Mesendoderm (in vitro differentiated cells): ENCODE measurements at places on chromosomes 13 and 19.

DNA sequence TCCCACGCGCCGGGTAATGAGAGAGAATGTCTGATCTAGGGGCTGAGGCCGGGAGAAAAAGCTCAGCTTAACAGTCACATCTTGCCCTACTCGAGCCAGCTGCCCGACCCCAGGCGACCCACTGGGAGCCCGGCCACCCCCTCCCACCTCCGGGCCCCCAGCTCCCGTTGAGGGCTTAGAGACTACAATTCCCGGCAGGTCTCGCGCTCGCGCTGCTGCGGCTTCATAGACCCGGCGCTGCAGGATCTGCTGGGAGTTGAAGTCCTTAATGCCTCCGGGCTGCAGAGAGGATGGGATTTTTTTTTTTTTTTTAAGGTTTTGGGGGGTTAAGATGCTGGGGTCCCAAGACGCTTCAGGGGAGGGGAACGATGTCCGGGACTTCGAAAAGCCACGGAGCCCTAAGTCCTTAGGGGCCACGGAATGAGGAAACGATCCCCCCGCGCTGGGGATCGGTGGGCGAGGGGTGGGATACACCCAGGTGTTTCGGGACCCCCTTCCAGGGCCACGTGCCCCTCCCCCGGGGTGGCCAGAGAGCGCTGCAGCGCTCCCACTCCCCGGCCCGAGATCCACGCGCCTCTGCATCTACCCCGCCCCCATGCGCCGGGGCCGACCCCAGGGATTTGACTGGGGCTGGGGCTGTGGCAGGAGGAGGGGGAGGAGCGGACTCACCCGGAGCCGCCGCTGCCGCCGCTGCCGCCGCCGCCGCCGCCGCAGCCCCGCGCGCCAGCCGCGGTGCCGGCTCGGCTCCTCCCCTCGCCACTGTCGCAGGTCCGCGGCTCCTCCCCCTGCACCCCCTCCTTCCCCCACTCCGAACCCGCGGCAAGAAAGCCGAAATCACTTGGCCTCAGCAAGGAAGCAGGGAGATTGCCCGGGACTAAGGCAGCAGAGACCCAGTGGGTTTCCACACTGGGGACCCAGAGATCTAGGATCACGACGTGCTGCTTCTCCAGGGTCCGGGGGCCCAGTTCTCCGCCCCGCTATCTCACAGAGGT is at the start of gene SYT3:
SYT3 (minus strand) TSS at position 761 of the 992 bp plus-strand sequence. CDS start 2,470 bp downstream, outside the sequence.
- DNase-seq, result peak; percentile 71
- H3K27me3 ChIP-seq, result no peaks in the 10 kb centered on the region
- no peaks in the 10 kb centered on the region for H3K4me1 ChIP-seq

DNA sequence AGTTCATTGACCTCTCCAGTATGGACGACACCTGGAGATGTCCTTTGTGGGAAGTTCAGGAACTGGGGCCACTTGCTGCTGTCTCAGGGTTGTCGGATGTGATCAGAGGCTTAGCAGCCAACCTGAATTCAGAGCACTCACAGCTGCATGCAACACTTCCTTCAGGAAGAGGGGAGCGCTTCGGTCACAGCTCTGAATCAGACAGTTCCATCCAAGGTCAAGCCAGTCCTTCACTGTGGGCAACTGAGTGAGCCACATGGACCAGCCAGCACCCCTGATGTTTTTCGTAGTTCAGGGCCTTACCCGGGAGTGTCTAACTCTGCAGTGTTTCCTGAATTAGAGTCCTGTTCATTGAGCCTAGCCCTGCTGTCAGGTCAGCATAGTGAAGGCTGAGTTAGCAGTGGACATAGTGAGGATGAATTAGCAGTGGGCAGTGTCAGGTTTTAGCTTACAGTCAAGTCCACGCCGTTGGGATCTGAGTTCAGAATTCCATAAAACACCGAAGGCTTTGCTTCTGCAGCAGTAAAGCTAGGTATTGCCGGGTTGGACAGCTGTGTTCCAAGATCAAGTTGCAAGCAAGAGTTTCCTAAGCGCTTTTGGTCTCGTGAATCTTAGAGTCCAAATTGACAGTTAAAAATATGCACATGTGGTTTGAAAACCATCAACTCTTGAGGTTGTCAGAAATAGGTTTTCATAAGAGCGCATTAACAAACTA is 5.1 kb downstream of the ZNF555 start:
- no peaks in the 10 kb centered on the region for H3K4me1 ChIP-seq
- H3K27ac ChIP-seq, result no peak overlapping the region
- H3K36me3 ChIP-seq, result no peaks in the 10 kb centered on the region
- peaks cover 1% of the 10 kb centered on the region for H3K27me3 ChIP-seq

- DNase-seq, result peak; percentile 99
- no peaks in the 10 kb centered on the region for H3K4me1 ChIP-seq
- H3K27ac ChIP-seq, result no peak overlapping the region
- H3K4me3 ChIP-seq, result no peak overlapping the region
- no peaks in the 10 kb centered on the region for H3K36me3 ChIP-seq
- H3K27me3 ChIP-seq, result no peaks in the 10 kb centered on the region
Observed at GRCh38 chr13:109274188-109274821, 512.1 kb downstream of the IRS2 start.

DNA sequence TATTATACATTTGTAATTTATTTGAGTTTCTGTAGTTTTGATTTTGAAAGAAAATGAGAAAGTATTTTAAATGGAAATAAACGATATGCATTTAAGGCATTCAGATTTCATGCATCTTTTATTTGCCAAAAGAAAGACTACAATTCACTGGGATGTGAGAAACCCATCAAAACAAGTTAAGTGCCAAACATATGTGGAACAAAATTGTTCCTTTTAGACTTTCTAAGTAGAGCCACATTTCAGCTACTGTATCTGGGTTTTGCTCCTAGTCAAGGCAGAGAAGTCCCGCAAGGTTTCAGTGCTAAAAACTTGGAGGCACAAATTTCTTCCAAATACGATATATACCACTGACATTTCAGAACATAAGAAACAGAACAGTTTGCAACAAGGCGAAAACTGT is 1191.9 kb downstream of the SLITRK5 start:
- no peaks in the 10 kb centered on the region for H3K27me3 ChIP-seq
- H3K4me1 ChIP-seq, result no peaks in the 10 kb centered on the region
- DNase-seq, result no peak
- H3K27ac ChIP-seq, result no peak overlapping the region

DNA sequence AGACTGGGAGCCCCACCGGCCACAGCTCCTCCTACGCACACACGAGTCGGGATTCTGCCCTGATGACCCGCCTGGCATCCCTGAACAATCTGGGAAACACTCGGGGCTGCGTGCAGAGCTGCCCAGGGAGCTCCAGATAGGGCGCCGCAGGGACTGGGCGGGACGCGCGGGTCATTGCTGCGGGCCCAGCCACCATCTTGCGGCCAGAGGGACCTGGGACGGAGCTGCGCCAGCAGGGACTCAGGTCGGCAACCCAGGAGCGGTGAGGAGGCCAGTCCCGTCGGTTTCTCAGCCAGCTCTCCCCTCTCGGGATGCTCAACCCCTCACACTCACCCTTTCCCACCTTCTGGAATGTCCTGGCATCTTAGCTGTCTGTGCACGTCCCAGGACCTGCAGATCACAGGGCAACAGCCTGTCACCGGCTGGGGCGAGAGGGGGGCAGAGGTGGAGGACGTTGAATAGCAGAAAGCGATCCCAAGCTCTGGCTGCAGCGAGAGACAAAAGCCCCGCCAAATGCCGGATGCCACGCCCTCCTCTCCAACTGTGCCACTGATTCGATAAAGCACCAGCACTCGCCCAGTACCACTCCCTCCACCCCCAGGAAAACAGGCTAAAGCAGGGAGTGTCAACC is 20.4 kb upstream of the ZNF91 start:
- no peaks in the 10 kb centered on the region for H3K27me3 ChIP-seq
- no peaks in the 10 kb centered on the region for H3K4me1 ChIP-seq
- H3K27ac ChIP-seq, result peak overlapping the region; percentile 17

DNA sequence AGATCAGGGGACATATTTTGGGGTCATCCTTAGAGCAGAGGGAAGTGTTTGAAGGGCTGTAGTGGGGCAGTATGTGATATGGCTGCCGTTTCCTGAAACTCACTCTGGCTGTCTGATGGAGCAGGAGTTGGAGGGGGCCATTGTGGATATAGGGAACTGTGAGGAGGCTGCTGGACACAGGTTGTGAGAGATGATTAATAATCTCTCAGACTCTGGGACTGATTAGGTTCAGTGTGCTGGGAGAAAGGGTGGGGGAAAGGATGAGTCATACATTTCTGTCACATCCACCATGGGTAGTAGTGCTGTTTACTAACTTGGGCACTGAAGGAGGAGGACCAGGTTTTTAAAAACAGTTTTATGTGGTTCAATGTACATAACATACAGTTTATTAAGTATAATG is 4.8 kb downstream of the B3GLCT start:
- H3K4me1 ChIP-seq, result peaks cover 9% of the 10 kb centered on the region
- no peaks in the 10 kb centered on the region for H3K36me3 ChIP-seq
- DNase-seq, result peak; percentile 28
- H3K27me3 ChIP-seq, result no peaks in the 10 kb centered on the region

- no peaks in the 10 kb centered on the region for H3K4me1 ChIP-seq
- no peaks in the 10 kb centered on the region for H3K36me3 ChIP-seq
- DNase-seq, result peak; percentile 83
- no peak overlapping the region for H3K4me3 ChIP-seq
Observed at GRCh38 chr13:30895773-30896172, 10.3 kb upstream of the MEDAG start.

DNA sequence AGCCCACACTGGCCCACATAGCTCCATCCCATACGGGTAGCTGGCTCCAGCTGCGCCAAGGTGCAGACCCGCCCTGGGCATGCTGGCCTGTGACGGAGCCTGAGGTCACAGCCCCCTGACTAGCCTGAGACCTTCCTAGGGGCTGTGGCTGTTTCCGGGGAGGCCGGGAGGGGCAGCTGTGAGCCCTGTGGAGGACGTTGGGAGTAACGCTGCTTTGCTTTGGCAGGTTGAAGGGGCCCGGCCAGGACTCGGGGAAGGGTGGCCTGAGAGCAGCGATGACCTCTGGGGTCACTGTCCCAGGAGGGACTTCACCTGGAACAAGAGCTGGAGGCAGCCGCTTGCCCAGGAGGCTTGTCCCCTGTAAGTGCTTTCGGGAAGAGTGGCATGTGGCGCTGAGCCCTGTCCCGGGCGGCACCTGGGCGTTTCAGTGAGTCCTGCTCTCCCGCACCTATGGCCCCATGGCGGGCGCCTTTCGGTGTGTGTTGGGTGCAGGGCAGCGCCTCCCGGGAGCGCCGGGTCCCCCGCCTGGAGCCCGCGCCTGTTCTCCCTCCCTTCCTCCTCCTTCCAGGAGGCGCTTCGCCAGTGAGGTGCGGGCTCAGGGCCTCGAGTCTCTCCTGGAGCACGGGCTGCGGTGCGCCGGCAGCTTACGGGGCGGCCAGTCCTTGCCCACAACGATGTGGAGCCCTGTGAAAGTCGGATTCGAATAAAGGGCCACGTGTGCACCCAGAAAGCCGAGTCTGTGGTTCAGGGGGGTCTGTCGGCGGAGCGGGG is 1.1 kb upstream of the FAM174C start:
- H3K27ac ChIP-seq, result peak overlapping the region; percentile 80
- H3K36me3 ChIP-seq, result peaks cover 14% of the 10 kb centered on the region
- no peak for DNase-seq
- H3K4me1 ChIP-seq, result no peaks in the 10 kb centered on the region
- no peaks in the 10 kb centered on the region for H3K27me3 ChIP-seq

GRCh38 chr19:36747750-36748149 is 24.9 kb downstream of the ZNF850 start:
- peaks cover 35% of the 10 kb centered on the region for H3K36me3 ChIP-seq
- no peaks in the 10 kb centered on the region for H3K27me3 ChIP-seq
- H3K4me1 ChIP-seq, result no peaks in the 10 kb centered on the region
- DNase-seq, result peak; percentile 25
- H3K27ac ChIP-seq, result no peak overlapping the region

DNA sequence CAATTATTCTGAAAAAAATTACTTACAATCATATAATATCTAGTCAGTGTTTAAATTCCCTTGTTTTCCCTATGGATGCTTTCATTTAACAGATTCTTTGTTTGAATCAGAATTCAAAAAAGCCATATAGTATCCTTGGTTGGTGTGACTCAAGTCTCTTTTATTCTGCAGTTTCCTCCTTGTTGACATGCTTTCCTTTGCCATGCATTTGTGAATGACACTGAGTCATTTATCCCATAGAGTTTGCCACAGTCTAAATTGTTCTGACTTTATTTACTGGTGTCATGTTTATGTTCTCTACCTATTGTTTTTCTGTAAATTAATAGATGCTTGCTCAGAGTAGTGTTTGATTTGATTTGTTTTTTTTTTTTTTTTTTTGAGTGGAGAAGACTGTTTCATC is 893.8 kb upstream of the SLC10A2 start:
- H3K4me1 ChIP-seq, result no peaks in the 10 kb centered on the region
- no peaks in the 10 kb centered on the region for H3K36me3 ChIP-seq
- no peak overlapping the region for H3K4me3 ChIP-seq
- DNase-seq, result no peak
- H3K27me3 ChIP-seq, result no peaks in the 10 kb centered on the region

DNA sequence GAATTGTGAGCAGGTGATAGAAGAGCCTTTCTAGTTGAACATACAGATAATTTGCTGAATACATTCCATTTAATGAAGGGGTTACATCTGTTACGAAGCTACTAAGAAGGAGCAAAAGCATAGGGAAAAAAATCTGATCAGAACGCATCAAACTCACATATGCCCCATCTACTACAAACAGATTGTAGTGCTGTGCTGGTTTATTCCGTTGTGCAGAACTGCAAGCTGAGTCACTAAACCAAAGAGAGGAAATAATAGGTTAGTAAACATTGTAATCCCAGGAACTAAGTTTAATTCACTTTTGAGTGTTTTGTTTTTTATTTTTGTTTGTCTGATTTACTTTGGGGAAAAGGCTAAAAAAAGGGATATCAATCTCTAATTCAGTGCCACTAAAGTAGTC is 136.3 kb downstream of the CDK8 start:
- no peak for DNase-seq
- no peaks in the 10 kb centered on the region for H3K36me3 ChIP-seq

- no peaks in the 10 kb centered on the region for H3K36me3 ChIP-seq
- no peaks in the 10 kb centered on the region for H3K27me3 ChIP-seq
- no peaks in the 10 kb centered on the region for H3K4me1 ChIP-seq
- DNase-seq, result peak; percentile 74
- no peak overlapping the region for H3K27ac ChIP-seq
Observed at GRCh38 chr19:54096617-54097106, 3.9 kb downstream of the OSCAR start.

DNA sequence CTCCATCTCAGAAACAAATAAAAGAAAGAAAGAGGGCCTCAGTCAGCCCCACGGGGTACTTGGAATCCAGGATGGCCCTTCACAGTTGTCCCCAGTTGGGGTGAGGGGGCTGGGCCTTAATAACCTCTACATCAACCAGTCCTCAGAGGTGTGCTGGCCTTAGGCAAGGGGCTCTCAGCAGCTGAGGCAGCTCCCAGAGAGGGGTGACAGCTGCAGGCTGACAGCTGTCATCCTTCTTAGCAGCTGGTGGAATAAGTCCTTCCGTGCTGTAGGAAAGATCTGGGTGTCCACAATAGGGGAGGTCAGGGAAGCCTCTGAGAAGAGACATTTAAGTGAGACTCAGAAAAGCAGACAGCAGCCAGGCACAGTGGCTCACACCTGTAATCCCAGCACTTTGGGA is 7.4 kb downstream of the BCAM start:
- H3K36me3 ChIP-seq, result no peaks in the 10 kb centered on the region
- DNase-seq, result no peak
- H3K27me3 ChIP-seq, result no peaks in the 10 kb centered on the region
- H3K4me3 ChIP-seq, result no peak overlapping the region
- no peaks in the 10 kb centered on the region for H3K4me1 ChIP-seq

- H3K4me1 ChIP-seq, result no peaks in the 10 kb centered on the region
- no peak overlapping the region for H3K27ac ChIP-seq
Observed at GRCh38 chr13:68030152-68030809, 800.1 kb upstream of the PCDH9 start.
